COR-L47 (cell line): ENCODE measurements at places on chromosomes 1 and 21.

DNA sequence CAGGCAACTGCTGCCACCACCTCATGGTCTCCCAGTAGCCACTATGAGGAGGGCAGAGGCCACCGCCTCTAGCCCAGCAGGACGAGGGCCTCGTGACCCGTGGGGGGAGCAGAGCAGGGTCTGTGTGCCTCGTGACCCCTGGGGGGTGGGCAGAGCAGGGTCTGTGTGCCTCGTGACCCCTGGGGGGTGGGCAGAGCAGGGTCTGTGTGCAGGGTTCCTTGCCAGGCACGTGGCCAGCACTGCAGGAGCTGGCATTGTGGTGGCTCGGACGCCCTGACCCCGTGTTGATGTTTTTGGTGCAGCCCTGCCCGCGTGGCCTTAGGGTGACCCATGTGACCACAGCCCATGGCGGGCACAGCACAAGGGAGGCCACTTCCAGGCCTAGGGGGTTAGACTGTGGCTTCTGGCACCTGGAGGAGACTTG, 52.8 kb downstream of the SLX9 start:
- no peak for DNase-seq

DNA sequence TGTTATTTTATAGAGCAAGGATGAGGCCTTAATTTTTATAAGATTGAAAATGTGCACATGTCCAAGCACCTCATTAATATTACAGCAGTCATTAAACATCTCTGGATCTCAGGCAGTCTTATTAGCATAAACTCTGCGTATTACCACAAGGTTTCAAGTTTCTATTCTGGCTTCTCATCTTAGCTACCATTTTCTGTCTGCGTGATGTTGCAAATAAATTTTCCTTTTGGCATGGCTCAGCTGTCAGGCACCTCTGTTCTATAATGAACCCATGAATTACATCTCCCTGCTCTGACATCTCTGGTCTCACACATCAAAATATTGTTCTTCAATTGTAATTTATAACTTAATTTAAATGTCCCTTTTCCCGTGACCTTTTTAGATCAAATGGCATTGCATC, 156.5 kb downstream of the SLC45A1 start:
- DNase-seq = peak; percentile 12

DNA sequence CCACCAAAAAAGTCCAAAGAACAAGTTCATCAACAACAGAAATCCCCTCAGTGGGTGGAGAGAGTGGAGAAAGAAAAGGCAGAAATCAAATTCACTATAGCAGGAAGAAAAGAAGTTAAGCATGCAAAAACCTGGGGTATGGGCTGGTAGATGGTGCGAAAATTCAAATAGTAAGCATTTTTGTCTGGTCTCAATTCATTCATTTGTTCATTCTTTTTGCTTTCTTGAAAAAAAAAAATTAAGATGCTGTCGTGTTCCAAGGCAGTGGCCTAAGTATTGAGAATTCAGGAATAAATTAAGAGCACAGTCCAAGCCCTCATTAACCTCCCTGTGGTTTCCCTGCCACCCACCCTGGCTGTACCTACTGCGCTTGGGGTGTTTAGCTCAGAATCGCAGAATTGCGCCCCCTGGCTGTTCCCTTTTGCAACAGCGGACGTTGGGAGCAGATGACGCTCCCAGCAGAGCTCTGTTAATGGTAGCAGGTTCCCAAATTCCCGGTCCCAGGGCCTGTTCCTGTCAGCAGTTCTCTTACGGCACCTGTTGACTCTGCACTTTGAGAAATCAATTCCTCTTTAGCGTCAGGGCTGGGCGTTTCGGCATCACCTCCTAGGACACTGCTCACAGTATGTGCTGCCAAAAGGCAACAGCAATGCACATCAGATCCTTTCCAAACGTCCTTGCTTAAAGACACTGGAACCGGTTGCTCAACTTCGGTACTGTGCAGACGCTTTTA, 34.0 kb upstream of the SSX2IP start:
- no peak for DNase-seq

DNA sequence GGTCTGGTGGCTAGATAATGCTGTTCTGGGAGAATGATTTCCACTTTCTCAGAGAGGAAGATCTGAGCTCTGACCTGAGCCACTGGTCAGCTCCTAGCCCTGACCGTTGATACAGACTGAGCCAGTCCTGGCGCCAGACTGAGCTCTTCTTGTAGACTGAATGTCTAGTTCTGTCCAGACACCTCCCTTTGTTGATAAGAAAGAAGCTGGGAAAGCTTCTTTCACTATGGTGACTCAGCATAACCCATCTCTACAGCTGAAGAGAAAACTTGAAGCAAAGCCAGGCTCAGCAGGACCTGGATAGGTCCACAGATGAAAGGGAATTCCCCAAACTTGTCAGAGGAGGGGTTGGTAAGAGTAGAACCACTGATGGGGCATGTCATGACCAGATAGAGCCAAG, 9.9 kb upstream of the TRABD2B start:
- no peak for DNase-seq

DNA sequence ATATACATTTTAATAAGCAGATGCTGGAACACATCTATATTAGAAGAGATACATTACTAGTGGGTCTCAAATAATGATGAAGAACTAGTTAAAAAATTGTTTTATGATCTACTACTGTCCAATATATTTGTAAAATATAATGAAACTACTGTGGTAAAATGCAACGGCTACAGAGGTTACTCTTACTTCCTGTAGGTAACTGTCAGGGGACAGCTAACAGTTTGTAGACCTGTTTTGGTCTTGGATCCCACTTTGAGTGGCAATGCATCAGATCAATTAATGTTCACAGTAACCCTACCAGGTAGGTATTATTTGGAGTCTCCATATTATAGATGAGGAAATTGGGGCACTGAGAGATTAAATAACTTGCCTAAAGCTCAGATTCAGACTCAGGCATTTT, 26.7 kb upstream of the MYSM1 start:
- no peak for DNase-seq

DNA sequence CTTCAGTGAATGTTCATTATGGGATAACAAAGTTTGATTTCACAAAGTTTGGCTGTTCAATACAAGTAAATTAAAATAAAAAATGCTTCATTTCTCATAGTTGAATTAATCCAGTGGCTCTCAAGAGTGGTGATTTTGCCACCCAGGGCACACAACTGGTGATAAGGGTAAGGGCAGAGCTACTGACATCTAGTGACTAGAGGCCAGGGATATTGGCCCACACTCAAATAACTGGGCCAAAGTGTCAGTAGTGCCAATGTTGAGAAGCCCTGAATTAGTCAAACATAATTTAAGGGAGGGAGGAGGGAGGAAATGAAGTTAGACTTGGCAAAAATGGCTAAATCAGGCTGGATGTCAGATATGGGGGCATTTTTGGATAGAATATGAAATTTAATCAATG, 880.5 kb upstream of the ADGRL4 start:
- DNase-seq = no peak

GRCh38 chr1:6075748-6076147, 30.1 kb downstream of the KCNAB2 start:
- DNase-seq = no peak

DNA sequence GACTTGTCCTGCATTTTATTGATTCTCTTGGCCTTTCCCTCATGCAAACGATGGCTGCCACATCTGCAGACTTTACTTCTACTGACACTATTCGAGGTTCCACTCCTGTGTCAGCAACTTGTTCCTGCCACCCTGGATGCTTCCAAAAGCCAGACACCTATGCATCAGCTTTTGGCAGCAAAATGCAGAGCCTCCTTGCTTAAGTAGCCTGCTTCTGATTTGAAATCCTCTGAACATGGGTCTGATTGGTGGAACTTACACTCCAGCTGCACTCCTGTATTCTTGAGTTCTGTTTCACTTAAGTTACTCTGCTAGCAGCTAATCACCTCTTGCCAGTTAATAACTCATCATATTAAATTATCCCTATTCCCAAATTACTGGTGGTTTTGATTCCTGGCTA, 152.1 kb upstream of the FMN2 start:
- no peak for DNase-seq

DNA sequence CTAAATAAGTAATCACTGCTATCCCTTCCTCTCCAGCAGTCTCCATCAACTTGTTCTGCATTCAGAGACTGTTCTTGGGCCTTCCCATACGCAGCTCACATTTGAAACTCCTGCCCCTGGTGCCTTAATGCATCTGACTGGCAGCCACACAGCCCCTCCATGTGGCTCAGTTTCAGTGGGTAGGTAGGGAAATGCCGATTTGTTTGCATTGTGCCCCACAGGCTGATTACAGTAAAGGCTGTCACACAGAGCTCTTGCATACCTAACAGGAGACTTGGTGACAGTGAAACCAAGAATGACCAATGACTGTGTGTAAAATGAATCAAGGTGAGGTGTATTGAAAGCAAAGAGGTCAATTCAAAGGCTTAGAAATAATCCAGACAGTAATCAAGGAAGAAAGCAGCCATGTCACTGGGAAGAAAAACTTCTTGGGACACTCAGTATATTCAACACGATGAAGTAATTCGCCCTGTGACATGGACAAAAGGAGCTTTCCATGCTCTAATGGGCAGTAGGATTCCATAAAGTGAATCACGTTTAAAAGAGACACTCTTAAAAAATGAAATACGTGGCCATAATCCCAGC, 12.7 kb upstream of the B3GALNT2 start:
- DNase-seq = no peak
